ENCODE measurements at places on chromosomes 16 and 17.

DNA sequence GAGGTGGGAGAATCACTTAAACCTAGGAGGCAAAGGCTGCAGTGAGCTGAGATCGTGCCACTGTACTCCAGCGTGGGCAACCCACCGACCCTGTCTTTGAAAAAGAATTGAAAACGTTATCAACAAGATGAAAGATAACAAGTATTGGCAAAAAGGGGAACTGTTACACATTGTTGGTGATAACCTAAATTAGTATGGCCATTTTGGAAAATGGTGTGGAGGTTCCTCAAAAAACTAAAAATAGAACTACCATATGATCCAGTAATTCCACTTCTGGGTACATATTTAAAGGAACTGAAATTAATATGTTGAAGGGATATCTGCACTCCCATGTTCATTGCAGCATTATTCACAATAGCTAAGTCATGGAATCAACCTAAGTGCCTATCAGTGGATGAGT lies 61.0 kb downstream of the ABHD15 start:
- no peak for DNase-seq

DNA sequence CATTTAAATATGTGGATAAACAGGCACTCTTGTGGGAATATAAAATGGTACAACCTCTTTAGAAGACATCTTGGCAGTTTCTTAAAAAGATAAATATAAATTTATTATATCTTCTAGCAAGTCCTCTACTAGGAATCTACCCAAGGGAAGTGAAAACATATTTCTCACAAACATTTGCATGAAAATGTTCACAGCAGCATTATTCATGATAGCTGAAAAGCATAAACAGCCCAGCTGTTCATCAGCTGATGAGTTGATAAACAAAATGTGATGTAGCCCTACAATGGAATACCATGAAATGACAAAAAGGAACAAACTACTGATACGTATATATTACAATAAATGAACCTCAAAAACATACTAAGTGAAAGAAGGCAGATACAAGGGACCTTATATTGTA lies 12.0 kb downstream of the DGKE start:
- no peak for DNase-seq

GRCh38 chr17:19371259-19372010 lies 6.9 kb upstream of the MAPK7 start:
- DNase-seq, result no peak

- DNase-seq, result no peak
Observed at GRCh38 chr17:65438173-65438572, 123.3 kb downstream of the AXIN2 start.

DNA sequence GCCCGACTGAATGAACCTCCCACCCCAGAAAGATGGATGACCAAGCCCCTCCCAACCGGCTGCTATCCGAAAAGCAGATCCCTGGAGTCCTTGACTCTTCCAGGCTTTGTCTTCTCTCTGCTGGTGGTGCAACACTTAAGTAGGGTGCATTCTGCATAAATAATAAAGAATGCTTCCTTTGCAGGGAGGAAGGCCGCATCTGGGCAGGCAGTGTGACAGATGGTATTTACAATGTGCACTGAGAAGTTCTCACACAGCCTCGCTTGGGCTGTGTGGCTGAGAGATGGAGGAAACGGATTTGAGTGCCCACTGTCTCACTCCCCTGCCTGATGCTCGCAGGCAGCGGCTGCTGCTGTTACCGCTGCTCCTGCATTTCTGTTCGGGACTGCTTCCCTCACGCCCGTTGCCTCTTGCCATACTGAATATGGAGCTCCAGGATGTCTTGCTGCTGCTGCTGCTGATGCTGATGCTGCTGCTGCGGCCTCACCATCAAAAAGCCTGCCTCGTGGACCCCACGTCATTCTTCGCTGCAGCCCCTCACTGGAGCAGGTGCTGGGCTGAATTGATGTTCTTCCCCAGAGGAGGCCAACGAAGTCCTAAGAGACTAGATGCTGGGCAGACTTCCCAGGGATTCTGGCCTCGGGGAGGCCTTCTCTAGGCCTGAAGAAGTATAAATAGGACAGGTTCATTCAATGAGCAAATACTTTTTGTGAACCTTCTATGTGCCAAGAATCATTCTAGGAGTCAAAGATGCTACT lies 7.1 kb upstream of the RHBDL3 start:
- DNase-seq, result no peak

DNA sequence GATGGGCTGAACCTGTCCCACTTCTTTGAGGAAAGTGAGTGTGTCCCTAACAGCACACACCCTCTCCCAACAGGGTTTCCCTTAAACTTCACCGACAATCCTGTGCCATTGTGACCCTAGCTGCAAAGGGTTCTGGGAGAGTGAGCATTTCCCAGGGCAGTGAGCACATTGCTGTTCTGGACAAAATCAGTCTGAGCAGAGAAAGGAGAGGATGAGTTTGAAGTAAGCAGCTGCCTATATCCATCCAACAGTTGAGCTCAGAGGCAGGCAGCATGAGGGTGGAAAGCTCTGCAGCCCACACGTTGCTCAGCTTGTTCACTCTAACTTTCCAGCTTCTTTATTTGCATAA lies 296.5 kb upstream of the MAF start:
- no peak for DNase-seq

DNA sequence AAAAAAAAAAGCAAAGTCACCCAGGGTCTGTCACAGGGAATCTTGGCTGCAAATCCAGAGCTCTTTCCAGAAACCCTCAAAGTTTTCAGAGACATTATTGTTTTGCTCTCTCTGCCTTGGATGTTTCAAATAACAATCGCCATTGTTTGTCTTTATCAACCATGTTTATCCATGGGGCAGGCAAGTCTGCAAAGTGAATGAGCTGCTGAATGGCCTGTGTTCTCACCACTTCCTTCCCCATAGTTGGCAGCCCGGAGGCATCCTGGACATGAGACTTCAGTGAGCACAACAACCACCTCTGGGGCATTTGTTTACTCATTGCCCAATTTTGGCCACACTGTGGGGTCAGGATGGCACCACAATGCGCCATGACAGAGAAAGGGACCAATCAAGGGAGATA lies 53.1 kb upstream of the USP7 start:
- no peak for DNase-seq

- no peak for DNase-seq
Observed at GRCh38 chr17:29091606-29092289, 48.8 kb downstream of the PIPOX start.

GRCh38 chr17:68289936-68290267 lies 1.0 kb downstream of the SLC16A6 start:
- no peak for DNase-seq

DNA sequence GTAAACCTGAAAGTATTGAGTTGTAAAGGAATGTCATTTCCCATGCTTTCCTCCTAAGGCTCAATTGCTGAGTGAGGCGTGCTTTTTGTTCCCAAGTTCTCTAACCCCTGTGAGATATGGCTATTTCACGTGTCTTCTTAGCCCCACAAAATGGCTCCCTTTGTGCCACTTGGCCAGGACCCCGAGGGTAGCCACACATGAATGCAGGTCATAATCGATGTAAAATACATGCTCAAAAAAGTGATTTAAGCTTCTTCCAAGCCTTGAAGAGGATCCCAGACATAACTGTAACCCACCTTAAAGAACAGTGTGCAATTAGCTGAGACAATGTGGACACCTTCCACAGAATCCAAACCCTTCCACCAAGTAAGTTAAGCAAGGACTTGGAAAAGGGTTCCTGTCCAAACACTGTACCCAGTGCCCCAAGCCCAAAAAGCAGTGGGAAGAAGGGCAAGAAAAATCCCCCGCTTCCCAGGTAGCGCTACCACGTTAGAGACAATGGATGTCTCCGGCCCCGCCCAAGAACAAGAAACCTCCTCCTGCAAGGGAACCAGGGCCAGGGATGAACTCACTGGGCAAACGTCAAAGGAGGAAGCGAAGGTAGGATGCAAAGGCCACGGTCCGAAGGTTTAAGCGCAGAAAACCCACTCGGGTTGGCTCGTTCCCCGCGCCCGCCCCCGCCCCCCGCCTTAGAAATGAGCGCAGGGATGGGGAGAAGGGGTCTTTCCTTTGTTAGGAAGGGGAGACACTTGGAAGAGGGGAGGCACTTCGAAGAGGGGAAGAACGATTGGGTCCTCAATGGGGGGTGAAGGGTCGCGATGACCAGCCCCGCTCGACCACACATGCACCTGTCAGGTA lies 1.2 kb downstream of the JPT1 start:
- peak; percentile 34 for DNase-seq

DNA sequence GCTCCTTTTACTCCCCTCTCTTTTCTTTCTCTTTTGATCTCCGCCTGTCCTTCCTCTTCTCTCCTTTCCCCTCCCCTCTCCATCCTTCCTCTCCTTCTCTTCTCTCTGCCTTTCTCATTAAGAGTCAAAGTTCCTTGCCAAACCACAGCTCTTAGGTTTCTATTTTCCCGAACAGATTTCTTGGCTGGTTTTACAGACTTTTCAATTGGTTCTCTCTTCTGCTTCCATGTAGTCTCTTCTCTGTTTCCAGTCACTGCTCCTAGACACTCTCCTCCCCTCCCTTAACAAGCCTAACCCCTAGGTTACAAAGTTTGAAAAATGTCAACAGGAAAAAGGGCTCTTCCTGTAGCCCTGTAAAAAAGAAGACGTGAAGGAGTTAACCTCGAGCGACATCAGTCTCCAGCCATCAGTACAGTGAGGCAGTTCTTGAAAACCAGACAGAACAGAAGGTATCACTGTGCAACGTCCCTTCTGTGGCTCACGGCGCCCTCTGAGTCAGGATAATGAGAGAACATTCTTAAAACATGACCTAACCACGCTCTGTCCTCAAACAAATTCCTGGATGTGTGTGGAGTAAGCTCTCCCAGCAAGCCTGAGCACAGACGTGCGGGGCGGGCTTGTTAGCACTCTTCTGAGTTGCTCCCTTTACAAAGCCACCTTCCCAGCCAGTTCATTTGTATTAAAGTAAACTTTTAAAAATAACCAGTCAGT lies 11.6 kb upstream of the MARCHF10 start:
- DNase-seq, result peak; percentile 99

GRCh38 chr16:239948-240277 lies 5.3 kb downstream of the FAM234A start:
- DNase-seq, result no peak

- no peak for DNase-seq
Observed at GRCh38 chr16:63458846-63459245, 1422.6 kb upstream of the CDH8 start.

GRCh38 chr16:74252329-74252728 lies 44.3 kb upstream of the PSMD7 start:
- DNase-seq, result no peak

DNA sequence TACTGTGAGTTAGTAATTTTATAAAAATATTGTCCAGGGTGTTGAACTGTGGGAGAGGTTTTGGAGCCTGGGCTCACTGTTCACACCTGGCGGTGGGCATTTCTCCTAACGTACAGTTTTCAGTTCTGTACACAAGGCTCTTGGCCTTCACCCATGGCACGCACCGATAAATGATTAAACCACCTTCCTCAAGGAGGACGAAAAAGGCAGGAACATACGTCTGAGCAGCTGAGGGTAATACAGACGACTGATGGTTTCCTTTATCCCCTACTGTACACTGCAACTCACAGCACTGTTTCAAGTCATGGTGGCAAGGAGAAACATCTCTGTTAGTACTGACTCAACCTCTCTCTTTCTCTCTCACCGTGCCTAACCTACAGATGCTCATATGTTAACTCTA lies 1.4 kb upstream of the ST6GALNAC1 start:
- DNase-seq, result no peak

- no peak for DNase-seq
Observed at GRCh38 chr17:43126911-43127290, 1.7 kb upstream of the BRCA1 start.

DNA sequence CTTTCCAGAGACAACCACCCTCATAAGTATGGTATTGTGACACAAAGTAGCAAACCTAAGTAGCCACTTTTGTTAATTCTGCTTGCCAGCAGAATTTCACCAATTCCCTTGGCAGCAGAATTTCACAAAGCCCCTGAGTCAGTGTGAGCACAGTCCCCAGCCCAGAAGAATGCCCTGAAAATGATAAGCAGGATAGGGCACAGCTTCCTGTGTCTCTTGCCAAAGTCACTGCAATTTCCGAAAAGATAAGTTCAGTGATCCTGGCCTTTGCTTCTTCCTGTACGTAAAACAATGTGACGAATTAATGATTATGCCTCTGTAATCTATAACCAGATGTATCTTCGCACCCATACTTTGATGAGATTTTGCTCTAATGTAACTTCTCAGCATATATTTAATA lies 16.0 kb upstream of the WIPF2 start:
- DNase-seq, result no peak

GRCh38 chr16:760545-761343 lies at the start of gene MSLN:
TSS of gene MSLN (plus strand) at chr16:760734. CDS start at chr16:762681, 1,947 bp downstream.
- no peak for DNase-seq

GRCh38 chr16:88735121-88735520 lies 28.8 kb downstream of the CTU2 start:
- no peak for DNase-seq

- DNase-seq, result no peak
Observed at GRCh38 chr16:15950869-15951268, 1.5 kb downstream of the ABCC1 start.

DNA sequence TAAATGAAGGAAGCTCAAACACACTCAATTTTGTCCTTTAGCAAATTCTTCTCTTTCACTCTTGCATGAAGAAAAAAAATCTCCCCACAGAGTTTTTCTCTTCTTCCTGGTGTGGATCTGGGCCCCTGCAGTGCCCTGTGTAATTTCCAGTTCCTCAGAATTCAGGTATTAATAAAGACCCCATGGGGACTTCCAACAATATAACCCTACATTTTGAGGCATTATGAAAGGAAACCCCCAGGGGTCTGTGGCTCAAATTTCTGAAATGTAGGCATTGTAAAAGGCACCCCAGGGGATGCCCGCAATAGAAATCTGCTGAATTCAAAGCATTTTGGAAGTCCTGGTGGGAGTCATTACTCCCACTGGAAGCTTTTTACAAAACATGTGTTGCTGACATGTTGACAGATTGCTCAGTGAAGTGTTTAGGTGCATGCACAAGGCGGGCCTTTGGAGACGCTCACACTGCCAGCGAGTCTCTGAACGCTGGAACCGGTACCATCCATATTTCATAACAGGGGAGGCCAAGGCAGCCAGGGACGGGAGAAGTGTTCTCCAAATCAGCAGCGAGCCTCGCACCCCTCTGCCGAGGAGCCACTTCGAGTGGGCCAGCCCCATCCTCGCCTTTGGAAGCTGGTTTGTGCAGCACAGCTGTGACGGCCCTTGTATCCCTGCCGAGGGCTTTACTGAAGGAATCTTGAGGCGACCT lies 154.0 kb downstream of the ZNF423 start:
- peak; percentile 72 for DNase-seq

GRCh38 chr16:4399001-4399730 lies 17.2 kb downstream of the CORO7 start:
- no peak for DNase-seq

DNA sequence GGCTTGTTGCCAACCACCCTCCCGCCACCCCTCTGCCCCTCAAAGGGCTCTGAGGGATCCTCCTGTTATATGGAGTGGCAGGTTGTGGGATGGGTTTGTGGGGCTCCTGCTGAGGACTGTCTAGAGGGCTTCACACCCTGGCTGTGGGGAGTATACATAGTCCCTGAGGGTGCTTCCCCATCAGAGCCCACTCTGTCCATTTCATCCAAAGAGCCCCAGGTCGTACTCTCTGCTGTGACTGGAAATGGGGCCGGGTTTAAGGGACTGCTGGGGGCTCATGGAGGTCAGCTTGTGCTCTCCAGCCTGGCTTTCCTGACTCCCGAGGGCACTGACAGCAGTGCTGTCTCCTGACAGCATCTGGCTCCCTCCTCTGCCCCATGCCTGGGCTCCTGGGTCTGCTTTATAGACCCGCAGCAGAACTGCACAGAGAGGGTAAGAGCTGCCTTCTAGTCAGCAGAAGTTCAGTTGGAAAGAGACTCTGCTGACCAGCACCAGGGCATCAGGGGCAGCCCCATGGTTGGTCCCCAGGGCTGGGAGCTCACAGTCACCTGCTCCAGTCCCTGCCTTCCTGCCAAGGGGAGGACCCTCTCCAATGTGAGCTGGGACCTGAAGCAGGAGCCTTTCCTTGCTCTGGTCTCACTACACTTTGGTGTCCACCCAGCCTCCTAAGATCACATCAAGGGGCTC lies 17.8 kb upstream of the TNS4 start:
- DNase-seq, result no peak
